NCI-H1694 treated with DMSO at 0.1 percent for 48 hours (cell line): ENCODE measurements at places on chromosomes 13 and 19.

- no peak for DNase-seq
Observed at GRCh38 chr13:62524061-62524460, 1108.4 kb upstream of the PCDH20 start.

DNA sequence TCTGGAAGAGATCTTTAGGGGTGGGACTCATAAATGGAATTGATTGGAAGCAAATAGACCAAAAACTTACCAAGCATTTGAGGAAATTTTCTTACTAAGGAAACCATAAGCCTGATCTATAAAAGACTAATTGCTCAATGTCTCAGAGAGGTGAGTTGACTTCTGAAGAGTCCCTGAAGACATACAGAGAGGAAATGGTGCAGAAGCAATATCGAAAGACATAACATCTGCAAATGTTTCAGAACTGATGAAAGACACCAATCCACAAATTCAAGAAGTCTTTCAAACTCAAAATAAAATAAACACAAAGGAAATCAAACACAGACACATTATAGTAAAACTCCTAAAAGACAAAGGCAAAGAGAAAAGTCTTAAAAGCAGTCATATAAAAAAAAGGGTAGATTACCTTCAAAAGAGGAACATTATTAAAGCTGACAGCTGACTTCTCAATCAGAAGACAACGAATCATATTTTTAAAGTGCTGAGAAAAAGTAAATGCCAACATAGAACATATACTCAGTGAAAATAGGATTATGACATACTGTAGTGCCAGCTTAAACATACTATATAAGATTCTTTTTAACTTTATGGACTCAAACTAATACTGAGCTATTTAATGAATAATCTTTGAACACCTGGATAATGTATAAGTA lies 45.4 kb upstream of the CALM3 start:
- DNase-seq: no peak

- no peak for DNase-seq
Observed at GRCh38 chr13:54210397-54211049, 1181.9 kb downstream of the OLFM4 start.

DNA sequence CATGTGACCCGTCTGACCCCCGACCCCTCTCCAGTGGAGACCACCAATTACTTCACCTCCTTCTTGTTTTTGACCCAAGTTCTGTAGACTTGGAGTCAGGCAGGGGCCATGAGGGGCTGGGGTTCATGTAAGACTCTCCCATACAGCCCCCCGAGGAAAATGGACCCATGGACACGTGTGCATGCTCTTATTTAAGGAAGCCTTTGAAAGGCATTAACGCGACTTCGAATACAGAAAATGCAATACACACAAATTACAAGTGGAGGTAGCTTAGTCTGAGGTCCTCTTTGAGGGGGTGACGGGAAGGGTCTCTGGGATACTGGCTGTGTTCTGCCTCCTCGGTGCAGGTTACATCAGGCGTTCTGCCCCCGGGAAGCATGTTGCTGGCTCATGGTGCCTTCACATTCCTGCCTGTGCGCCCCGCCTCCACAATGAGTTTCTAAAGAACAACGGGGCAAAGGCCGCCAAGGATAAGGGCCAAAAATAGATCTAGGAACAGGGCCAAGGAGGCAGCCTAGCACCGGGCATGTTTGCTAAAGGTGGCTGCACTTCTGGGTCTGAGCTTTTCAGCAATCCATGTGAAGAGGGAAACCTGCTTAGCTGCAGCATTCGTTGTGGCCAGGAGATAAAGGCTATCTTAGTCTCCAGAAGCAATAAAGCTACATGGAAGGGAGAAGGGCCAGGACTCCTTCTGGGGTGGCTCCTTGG lies 54.5 kb downstream of the RAB20 start:
- no peak for DNase-seq

- DNase-seq: no peak
Observed at GRCh38 chr13:75838366-75839005, 202.4 kb downstream of the LMO7 start.

DNA sequence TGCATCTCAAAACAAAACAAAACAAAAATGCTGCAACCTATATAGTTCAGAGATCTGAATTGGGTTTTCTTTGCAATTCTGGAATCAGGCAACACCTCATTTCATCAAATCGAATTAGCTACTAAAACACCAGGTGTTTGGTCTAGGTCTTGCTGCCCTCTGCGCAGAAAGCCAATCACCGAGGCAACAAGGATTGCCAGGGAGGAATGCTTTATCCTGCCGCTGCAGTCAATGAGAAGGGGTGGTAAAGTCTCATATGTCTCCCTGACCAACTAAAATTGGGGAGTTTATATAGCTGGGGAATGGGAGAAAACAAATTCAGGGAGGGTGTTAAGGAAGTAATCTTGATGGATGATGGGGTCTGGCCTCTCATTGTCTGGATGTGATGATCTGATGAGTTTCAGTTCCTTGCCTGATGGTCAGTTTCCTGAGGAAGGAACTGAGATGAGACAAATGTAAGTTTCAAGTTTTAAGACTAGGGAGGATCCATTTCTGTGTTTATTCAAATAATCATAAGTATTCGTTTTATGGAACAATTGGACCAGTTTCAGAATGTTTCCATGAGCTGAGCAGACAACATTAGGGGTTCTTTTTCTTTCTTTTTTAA lies 5.0 kb upstream of the YJU2 start:
- DNase-seq: no peak

- DNase-seq: no peak
Observed at GRCh38 chr13:112213467-112214255, 146.7 kb downstream of the SOX1 start.

DNA sequence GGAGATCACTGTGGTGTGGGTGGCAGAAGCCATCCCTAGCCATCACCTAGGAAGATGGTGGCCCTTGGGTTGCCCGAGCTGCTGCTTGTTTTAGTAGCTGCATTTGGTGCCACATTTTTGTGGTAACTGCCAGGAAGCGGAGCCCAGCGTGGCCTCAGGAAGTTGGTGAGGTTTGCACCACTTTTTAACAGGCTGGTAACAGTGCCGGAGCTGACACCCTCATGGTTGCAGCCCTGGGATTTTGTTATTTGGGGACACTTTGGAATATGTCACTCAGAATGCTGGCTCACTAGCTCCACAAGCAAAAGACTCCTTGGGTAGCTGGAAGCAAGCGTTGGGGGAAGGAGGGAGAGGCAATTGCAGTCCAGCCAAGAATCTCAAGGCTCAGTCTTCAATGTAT lies 22.1 kb downstream of the ACTN4 start:
- DNase-seq: no peak

- no peak for DNase-seq
Observed at GRCh38 chr13:30431269-30431940, 9.1 kb downstream of the UBE2L5 start.

- no peak for DNase-seq
Observed at GRCh38 chr19:309206-309565, 18.0 kb upstream of the PLPP2 start.

- DNase-seq: no peak
Observed at GRCh38 chr19:35330475-35330874, 1.5 kb downstream of the CD22 start.

DNA sequence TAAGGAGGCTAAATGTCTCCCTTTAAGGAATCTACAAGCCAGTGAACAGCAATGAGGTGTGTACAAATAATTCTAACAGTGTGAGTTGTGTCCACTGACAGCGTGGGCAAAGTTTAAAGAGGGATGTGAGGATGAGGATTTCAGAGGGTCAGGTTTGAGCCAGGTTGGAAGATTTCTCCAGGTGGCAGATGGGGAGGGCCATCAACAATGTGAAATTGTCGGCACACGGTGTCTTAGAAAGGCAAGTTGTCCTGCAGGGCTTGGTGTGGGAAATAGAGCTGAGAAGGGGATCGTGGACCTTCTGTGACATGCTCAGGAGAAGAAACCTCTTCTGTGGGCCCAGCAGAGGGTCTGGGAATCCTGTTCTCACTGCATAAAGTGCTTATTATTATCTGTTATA lies 52.1 kb downstream of the ATP8A2 start:
- DNase-seq: no peak

DNA sequence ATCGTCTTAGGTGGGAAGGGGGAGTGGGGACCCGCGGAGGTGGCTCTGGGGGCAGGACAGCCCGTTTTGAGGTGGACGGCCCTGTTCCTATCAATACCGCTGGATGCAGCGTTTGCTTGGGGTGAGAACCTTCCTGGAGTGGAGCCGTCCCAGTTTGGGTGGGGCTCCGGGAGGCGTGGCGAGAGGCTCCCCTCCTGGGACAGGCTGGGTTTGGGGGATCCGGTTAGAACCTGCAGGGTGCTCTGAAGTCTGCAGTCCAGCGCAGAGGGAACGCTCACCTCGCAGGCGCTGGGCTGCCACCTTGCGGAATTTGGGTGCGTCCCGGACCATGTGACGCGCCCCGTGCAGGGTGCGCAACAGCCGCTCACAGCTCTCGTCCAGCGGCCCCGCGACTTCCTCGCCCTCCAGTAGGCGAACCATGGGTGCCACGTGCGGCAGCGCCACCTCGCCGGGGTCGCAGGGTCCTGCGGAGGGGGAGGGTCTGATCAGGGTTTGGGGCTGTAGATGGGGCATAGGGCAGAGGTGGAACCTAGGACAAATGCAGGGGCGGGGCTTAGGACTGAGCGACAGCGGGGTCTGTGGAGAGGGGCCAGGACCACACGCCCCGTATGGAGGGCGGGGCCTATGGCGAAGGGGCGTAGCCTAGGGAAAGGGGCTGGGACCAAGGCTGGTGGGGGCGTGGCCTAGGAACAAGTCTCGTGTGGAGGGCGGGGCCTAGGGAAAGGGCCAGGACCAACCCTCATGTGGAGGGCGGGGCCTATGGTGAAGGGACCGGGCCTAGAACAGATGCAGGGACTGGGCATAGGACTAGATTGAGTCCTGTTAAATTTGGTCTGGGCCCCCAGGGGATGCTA lies 13.8 kb downstream of the SH2D3A start:
- no peak for DNase-seq

DNA sequence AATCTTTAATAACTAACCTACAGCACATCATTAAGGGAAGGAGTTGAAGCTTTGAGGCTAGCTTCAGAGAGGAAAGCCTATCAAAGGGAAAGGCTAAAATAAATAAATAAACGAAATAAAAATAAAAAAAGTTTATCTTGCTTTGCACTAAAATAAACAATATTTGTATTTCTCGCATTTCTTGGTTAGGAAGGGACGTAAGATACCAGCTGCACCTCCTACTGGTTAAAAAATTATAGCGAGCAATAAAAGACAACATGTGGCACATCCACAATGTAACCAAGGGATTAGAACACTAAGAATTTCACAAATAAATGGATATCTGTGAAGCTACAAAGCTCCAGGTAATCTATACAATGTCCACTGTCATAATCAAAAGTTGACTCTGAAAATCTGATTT lies 194.5 kb downstream of the DACH1 start:
- DNase-seq: no peak
